CD4-positive, alpha-beta T cell treated with Interleukin-2 at 100 ng/mL for 4 hours (primary cell): ENCODE measurements at places on chromosomes 7 and 10.
A peak's percentile ranks its signal among the peaks of the same experiment; 100 is the strongest.

- no peak for DNase-seq
Observed at GRCh38 chr10:122115874-122116273, 126.9 kb downstream of the TACC2 start.

DNA sequence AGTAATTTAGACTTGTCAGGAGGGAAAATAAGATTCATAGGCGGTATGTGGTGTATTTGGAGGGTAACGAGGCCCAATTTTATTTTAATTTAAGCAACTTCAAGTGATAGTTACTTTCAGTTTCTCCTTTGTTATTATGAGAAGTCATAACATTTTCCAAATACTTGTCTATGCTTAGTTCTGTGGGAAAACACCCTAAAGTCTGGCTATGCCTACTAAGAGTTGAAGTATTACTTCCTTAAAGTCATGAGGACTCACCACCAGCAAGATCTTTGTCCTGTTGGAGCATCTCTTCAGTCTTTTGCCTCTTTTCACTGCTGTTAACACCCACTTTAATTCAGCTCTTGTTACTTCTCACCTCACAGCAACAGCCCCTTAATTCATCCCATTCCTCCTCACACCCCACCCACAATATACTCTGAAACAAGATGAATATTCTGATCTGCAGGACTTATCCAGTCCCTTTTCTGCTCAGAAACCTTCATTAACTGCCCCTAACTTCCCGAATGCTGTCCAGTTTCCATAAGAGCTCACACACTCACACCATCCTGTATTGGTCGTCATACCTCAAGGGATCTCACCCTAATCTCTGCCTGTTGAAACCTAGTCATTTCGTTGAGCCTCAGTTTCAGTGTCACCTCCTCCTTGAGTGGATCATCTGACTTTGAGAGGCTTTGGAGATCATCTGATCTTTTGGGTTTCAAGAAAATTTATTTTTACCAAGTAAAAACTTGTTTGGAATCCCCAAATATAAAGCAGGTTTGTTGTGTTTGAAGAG, 61.3 kb downstream of the DNAH11 start:
- DNase-seq, result no peak

GRCh38 chr10:29424017-29424416, 135.1 kb downstream of the LYZL1 start:
- DNase-seq, result no peak

DNA sequence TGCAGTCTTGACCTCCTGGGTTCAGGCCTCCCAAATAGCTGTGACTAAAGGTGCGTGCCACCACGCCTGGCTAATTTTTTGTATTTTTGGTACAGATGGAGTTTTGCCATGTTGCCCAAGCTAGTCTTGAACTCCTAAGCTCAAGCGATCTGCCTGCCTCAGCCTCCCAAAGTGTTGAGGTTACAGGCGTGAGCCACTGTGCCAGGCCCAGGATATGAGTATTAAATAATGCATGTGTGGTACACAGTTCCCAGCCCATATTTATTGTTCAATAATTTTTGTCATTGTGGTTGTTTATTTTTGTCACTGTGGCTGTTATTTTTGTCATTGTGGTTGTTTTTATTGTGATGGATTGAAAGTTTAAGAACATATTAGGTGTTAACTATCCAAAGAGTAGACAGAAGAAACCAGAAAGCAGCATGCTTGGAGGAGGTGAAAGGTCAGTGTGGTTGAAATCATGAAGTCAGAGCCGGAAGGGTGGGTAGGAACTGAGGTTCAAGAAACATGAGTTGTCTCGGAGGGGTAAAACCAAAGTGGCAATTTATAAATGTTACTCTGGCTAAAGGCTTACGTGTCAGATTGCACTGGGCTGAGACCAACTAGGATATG, 45.0 kb downstream of the MRC1 start:
- peak; percentile 29 for DNase-seq

DNA sequence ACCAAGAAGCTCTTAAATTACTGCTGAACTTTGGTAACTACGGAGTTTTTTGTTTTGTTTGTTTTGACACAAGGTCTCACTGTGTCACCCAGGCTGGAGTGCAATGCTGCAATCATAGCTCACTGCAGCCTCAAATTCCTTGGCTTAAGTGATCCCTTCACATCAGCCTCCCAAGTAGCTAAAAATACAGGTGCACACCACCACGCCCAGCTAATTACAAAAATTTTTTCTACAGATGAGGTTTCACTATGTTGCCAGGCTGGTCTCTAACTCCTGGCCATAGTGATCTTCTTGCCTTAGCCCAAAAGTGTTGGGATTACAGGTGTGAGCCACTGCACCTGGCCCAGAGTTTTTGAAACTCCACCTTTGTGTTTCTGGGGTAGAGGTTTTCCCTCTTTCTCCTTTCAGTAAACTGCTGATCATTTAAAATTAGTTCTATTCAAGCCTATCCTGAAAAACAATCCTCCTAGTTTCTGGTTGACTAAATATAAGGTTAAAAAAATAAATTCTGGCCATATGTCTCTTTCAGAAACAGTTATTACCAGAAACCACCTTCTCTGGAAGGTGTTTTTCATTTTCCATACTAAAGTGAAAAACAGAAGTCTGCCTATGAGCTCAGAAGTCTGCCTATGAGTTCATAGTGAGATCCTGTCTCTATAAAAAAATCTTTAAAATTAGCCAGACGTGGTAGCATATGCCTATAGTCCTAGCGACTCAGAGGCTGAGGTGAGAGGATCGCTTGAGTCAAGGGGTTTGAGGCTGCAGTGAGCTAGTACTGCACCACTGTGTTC, 63.9 kb downstream of the VOPP1 start:
- DNase-seq, result no peak

DNA sequence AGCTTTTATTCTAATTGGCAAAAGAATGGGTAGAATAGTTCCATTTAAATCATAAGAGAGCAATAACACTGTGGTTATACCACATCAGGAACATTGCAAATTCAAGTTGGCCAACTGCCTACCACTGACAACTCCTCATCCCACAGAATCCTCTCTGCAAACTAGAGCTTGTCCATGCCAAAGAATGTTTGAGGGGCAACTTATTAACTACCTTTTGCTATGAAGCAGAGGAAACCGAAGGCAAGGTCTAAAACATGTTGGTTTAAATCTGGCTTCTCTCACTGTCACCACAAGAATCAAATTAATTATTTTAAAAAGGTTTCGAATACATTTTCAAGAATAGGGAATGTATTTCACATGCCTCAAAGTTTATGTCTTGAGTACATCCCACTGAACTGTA, 36.0 kb downstream of the RHOBTB1 start:
- no peak for DNase-seq

GRCh38 chr10:968546-969199, 19.6 kb upstream of the GTPBP4 start:
- no peak for DNase-seq

DNA sequence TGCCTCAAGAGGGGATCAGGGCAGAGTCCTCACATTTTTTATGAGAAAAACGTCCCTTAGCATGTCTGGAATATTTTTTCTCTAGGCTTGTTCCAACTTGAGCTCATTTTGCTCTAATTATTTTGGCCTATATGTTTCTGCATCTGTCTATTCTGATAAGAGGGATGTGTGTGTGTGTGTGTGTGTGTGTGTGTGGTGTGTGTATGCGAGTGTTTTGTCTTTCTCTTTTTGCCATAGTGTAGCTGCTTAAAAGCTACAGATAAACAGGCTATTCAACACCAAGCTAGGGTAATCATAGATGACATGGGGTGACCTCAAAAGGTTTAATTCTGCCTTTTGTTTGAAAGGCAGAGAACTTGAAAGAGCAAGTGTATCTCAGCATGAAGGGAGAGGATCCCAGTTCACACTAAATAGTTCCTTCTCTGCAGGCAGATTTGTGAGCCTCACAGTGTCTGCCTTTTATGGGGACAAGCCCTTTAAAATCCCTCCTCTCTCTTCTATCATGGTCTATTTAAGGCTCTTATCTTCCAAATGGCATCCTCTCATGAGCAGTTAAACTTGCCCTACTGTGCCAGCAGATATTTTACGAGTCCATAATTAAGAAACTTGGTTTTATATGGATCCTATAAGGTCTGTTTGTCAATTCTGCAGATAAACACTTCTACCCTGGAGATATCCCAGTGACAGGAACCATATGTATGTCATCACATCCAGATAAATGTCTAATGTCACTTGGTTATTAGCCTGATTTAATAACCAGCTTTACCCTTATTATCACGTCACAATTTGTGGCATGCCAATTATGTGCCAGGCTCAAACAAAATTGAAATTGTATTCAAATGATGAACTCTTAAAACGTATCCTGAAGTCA, 202.9 kb upstream of the MTPN start:
- DNase-seq, result no peak

DNA sequence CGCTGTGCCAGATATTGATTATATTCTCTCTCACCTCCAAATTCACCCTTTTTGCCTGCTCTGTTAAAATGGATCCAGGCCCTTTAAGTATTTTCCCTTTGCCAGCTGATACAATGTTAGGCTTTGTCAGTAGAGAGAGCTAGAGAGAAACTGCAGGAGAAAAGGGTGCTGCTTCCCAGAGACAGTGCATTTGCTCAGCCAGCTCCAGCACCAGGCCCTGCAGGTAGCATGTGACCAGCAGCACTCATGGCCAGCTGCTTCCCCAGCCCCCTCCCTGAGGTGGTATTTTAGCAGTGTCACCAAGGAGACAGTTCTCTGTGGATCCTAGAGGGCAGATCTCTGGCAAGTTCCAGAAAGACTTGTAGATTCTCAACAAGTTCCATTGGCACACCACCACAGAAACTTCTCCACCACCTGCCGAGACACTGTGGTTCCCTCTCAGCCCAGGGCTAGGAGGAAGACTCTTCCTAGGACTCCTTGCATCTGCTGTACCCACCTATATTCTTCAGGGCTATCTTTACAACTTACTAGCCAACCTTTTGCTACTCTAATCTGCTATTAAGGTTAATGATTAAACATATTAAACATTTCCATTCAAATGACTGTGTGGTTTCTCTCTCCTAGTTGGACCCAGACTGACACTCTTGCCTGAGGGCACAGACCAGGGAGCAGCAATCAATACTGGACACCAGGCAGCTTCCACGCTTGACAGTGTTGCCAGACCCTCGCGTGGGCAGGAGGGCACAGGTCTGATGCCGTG, 35.6 kb upstream of the ADAM12 start:
- DNase-seq, result no peak

GRCh38 chr7:29989257-29989995, at the start of gene SCRN1:
Gene SCRN1 (minus strand): TSS chr7:29989801. CDS start chr7:29969067, 20,734 bp downstream.
- DNase-seq, result no peak

DNA sequence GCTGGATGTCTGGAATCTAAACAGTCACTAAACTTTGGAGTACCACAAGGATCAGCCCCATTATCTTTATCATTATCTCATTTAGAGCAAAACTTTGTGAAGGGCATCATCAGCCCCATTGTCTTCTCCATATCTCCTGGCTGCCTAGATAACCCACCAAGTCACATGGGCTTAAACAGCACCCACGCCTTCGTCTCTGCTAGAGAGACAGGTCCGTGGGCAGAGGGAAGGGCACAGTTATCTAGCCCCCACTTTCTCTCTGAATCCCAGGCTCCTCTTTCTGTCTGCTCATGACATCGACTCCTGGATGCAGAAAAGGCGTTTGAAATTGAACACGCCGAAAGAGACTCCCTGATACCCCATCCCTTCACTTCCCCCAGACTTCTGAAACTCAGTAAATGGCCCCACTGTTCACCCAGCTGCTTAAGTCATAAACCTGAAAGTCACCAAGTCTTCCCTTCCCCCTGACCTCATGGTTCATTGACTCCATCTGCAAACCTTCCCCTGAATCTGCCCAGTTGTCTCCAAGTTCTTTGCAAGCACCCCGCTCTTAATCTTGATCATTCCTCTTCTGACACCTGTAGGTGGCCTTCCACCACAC, 20.9 kb upstream of the PARD3 start:
- DNase-seq, result no peak

DNA sequence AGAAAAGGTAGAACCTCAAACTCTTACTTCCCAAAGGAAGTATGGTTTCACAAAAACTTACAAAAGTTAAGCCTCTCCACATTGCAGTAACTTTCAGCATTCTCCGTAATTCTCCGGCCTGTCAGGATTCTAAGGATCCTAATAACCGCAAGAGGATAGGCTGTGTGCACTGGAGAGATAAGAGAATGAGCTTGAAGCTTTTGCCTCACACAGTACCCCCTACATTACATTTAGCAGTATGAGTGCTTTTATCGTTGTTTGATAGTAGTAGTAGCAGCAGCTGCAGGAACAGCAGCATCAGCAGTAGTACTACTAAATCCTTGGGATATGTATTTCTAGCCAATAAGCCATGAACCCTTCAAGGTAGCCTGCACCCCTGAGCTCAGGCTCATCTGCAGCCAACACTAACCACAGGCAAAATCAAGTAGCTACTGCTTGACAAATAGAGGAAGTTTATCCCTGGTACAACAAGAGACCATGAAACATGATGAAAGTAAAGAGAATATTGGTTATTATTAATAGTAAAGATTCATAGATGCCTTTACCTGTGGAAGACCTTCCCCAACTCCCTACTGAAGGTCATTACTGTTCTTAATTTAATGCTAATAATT, 222.6 kb upstream of the CNTNAP2 start:
- DNase-seq, result no peak

- no peak for DNase-seq
Observed at GRCh38 chr10:6195376-6195775, 7.4 kb upstream of the PFKFB3 start.

DNA sequence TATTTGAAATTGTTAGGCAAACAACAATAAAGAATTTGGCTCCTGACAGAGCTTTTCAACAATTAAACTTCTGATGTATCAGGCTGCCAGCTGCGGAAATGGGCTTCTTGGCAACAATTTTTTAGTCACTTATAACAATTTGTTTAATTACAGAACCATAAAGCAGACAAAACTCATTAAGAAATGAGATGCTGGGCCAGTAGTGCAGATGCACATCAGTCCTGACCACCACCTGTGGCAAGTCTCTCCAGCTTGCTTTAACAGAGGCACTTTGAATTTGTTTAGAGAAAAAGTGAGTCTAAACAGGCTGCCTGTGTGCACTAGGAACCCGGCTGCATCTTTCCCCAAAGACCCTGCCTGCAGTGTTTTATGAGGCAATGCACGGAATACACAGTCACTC, 1124.4 kb downstream of the NXPH1 start:
- DNase-seq, result no peak

DNA sequence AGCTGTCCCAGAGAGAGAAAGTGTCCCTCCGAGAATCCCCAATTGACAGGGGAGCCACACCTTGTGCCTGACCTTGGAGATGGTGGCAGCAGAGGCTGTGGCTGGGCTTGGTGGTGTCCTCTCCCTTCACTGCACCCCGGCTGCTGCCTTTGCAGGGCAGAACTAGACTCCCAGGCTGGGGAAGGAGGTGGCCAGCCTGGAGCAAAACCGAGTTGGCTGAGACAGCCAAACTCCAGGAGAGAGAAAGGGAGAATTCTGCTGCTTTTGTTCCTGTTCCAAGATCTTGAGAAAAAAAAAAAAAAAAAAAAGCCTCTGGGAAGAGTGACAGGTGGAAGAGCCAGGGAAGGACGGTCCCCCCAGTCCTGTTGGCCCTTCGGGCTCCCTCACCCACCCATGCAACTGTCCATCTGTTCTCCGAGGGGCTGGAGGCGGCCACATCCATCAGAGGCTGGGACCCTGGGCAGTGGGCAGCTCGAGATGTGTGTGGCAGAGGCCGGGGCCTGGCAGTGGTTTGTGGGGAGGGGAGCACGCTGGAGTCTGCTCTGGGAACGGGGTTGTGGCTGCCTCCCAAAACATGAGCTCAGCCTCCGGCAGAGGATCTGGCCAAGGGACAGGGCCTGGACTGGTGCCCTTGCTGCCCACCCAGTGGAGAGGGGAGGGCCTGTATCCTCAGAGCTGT, 35.5 kb downstream of the CLIP2 start:
- DNase-seq, result no peak
